Thoracic aorta (tissue), 2 donors: ENCODE measurements at places on chromosomes 1 and 21. TPM values are rescaled to one million over a fixed set of nuclear protein-coding genes. Genes with fewer than 3 reads are reported as not detected.

- DNase-seq, result no peak
Measured at GRCh38 chr1:68376441-68376840, 73.3 kb downstream of the RPE65 start.

DNA sequence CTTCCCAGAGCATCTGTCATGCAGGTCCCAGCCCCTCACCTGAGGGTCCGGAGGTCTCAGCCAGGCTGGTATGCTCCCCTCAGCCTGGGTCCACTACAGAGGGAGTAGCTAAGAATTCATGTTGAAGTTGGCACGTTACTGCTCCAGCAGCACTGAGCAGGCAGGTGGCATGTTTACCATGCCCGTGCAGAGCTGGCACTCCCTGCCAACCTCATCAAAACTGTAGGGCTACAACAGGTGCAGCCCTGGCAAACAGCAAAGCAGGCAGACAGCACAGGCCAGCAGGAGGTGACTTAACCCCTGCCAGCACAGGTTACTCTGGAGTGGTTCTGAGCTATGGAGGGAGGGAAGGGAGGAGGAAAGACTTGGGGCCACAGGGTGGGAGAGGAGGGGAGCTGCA lies 46.4 kb downstream of the NUAK2 start:
- DNase-seq, result no peak

- no peak for DNase-seq
Measured at GRCh38 chr1:170836141-170836540, 99.2 kb upstream of the MROH9 start.

- peak; percentile 13 for DNase-seq
Measured at GRCh38 chr1:223233410-223234169, 90.5 kb upstream of the TLR5 start.

- DNase-seq, result no peak
Measured at GRCh38 chr1:114075105-114075504, 78.6 kb downstream of the SYT6 start.

- DNase-seq, result no peak
Measured at GRCh38 chr1:205353191-205353590, 3.5 kb downstream of the KLHDC8A start.

- no peak for DNase-seq
Measured at GRCh38 chr1:214472364-214472763, 79.0 kb downstream of the PTPN14 start.

DNA sequence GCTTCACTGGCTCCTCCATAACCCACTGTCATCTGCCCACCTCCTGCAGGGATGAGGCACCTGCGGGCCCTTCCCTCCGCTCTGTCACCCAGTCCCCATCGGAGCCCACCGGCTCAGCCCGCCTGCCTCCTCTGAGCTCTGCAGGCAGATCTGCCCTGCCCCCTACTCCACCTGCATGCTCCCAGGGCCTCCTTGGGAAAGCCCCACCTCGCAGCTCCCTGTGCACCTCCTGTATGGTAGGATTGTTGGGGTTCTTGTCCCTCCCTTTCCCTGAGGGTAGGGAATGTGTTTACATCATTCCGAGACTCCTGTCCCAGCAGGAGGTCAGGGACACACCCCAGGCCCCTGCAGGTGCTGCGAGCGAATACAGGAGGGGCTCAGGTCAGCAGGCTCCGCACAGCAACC lies 50.5 kb downstream of the SIK1 start:
- DNase-seq, result no peak

DNA sequence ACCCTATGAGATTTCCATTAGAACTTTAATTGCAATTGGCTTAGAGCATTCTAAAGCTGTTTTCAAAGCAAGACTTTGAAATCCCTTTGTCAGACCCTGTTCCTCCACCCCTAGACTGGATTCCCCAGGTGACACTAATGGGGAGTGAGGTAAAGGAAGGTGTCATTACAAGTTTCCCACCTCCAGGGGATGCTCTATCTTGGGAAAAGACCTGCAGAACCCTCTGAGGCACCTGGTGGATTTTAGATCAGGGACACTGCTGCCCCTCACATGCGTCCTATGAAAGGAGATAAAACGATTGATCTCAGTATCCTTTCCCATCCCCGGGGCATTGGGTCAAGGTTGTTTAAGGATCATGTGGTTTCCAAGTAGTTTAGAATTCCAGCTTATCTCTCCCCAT lies 80.3 kb upstream of the RGS4 start:
- no peak for DNase-seq

- no peak for DNase-seq
Measured at GRCh38 chr1:71101839-71102376, 21.1 kb upstream of the ZRANB2 start.

GRCh38 chr1:33378524-33378923 lies 52.4 kb downstream of the PHC2 start:
- no peak for DNase-seq

DNA sequence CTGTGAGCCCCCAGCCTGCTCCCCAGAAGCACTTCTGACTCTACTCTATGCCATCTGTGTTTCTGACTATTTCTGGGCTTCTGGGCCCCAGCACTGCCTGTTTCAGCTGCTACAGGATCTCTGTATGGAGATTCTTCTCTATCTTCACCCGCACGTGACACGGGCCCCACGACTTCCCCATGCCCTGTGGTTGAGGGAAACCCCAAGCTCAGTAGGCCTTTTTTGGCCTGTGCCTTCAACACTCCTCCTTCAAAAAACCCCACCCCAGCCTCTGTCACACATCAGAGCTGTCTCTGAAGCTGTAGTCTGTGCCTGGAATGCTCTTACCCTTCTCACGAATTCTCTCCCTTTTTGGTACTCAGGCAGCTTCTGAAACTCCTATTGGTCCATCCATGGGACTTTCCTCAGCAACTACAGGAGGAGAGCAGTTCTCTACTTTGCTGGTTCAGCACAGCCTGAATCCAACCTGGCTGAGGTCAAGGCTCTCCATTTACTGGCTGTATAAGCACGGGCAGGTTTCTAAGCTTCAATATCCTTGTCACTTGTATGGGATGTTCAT lies 2.0 kb upstream of the NID1 start:
- DNase-seq, result no peak

DNA sequence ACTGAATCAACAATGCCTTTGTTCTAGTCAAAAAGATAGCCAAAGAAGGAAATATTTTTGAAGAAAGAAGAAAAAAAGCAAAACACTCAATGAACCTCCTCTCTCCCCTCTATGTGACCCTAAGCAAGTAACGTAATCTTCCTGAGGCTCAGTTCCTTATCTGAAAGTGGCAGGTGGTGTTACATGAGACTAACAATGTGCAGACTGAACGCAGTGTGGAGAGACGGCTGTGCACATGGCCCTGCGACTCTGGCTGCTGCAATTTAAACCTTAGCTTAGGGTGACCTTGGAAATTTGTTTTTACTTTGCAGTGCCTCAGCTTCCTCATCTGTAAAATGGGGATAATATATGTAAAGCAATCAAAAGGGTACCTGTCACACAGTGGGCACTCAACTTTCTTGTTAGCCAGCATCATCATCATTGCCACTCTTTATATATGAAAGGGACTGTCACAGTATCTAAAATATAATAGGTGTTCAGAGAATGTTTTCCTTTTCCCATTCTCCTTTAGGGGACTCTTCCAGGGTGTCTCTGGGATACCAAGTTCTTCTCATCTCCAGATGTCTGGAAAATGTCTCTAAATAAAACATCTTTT lies 100.1 kb upstream of the JUN start:
- no peak for DNase-seq

GRCh38 chr21:45316871-45317397 lies 29.2 kb upstream of the POFUT2 start:
- no peak for DNase-seq

- no peak for DNase-seq
Measured at GRCh38 chr1:17011092-17011438, 663 bp downstream of the ATP13A2 start.

DNA sequence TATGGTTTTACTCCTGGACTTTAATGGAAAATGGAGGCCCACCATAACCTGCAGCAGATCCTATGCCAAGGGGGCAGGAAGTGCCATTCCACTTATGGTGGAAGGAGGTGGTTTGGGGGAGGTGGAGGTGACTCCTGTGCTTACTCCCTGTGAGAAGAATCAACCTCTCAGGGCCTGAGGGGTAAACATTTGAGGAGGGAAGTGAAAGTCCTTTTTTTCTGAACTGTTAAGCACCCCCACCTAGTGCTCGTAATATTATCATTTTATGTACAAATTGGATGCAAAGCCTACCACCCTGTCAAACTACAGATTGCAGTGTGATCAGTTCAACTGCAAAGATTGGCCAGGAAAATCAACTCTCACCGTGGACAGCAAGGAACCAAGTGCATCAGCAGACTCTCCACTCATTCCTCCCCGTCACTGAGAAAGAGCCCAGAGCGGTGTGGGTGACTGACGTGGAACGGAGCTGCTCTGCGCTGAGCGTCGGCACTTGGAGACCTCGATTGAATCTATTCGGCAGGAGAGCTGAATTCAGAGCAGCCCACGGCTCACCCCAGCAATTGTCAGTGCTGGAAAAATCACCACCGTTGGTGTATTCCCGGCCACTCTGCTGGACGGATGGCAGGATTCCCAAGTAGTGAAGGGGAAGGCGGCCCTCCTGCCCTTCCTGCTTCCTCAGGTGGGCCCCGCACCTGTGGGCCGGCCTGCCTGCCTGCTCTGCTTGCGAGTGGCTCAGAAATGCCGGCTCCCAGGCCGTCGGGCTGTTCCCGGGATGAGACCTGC lies 46.8 kb upstream of the COX20 start:
- DNase-seq, result no peak

DNA sequence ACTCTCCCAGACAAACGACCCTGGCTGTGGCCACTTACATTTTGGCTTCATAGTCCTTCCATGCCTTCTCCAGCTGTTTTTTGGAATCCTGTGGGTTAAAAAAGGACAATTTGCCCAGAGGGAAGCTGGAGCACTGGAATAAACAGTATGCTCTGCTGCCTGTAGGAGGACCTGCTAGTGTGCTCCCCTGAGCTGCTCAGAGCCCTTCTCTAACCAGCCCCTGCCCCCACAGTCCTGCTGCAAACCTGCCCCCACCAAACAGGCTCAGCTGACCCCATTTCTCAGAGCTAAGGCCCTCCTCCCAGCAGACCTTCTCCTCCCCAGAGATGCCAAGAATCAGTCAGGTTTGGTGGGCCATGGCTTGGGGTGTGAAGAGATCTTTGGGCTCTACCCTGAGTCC lies 26.9 kb upstream of the TCEA3 start:
- no peak for DNase-seq

- DNase-seq, result no peak
Measured at GRCh38 chr1:179323436-179323835, 29.8 kb downstream of the SOAT1 start.

DNA sequence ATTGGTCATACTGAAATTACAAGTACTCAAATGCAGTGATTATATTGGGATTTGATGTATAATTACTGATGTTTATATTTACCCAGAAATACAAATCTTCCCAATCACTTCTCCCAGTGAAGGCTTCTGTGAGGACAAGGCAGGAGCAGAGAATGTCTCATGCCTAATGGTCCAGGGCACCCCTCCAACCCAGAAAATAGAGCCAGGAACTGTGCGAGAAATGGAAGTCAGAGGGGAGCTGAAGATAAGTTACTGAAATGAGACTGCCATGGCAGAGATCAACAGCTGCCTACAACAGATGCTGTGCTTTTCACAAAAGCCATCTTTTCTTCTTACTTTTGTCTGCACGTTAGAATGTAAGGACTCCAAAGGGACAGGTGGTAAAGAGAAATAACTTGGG lies 171.2 kb downstream of the TTLL7 start:
- DNase-seq, result no peak

GRCh38 chr1:14599183-14599791 lies 802 bp downstream of the KAZN start:
- DNase-seq, result no peak

DNA sequence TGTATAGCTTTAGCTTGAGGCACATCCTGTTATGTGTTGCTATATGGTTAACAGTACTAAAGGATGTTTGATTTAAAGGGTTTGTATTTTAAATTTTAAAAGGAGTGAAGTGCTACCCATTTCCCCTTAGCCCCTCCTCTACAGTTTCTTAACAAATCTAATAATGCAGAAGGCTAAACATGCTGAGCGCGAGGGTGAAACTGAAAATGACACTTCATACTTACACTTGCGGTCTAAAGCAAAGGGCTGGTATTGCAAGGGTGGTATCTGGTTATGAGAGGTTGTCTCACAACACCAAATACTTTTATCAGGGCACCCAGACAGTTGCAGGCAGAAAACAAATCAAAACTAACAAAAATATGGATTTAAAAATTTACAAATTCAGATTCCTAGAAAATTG lies 172.3 kb downstream of the SIPA1L2 start:
- DNase-seq, result no peak

DNA sequence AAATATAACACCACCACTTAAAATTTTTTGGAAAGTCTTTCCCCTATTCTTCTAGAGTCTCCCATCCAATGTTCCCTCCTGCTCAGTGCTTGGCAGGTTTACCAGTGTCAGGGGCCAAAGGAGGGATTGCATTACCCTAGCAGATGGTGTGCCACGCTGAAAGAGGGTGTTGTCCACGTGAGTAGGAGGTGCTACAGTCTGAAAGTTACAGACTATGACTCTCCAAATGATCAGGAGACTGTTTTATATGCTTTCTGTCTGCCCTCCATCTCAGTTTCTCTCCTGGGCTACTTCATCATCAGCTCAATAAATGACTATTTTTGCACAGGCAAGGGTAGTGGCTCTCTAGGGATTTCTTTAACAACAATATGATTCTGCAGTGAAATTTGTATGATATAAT lies 31.3 kb upstream of the ANGPTL7 start:
- no peak for DNase-seq

DNA sequence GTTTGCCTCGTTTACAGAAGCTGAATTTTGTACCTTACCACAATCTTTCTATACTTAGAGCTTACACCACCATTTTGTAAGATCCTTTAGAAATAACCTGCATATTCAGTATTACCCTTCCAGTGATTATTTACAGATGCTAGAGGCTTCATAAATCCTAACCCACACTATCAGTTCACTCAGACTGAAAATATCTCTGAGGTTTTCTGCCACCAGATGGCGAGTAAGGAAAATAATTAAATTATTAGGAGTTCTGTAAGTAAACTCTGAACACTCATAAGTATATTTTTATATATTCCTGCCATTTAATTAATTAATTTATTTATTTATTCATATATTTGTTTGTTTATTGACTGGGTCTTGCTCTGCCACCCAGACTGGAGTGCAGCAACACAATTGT lies 1635.2 kb downstream of the PLA2G4A start:
- no peak for DNase-seq

KLF17 gene
- total RNA-seq, result not detected

MEX3A gene
- 0.42 TPM for total RNA-seq

CRTC2 gene
- total RNA-seq, result 22.6 TPM

OR2L3 gene
- total RNA-seq, result not detected

RABGGTB gene
- 47.9 TPM for total RNA-seq

VWA5B1 gene
- not detected for total RNA-seq

PEAR1 gene
- total RNA-seq, result 31.0 TPM

RRP1B gene
- 31.5 TPM for total RNA-seq

KLHDC7A gene
- total RNA-seq, result not detected

ASPM gene
- total RNA-seq, result 0.81 TPM

AMY1C gene
- total RNA-seq, result not detected

SLAMF6 gene
- total RNA-seq, result 1.2 TPM

CHODL gene
- 5.3 TPM for total RNA-seq

CFHR5 gene
- total RNA-seq, result not detected

TNFRSF9 gene
- total RNA-seq, result not detected

LIPI gene
- total RNA-seq, result not detected

MROH7 gene
- total RNA-seq, result 20.4 TPM
